Activated CD4-positive, alpha-beta T cell treated with anti-CD3 and anti-CD28 coated beads, Interleukin-2, amount 10 ng/mL, durations not matched to agents 7 days and 5 days (primary cell): ENCODE measurements at places on chromosomes 11 and 22.

DNA sequence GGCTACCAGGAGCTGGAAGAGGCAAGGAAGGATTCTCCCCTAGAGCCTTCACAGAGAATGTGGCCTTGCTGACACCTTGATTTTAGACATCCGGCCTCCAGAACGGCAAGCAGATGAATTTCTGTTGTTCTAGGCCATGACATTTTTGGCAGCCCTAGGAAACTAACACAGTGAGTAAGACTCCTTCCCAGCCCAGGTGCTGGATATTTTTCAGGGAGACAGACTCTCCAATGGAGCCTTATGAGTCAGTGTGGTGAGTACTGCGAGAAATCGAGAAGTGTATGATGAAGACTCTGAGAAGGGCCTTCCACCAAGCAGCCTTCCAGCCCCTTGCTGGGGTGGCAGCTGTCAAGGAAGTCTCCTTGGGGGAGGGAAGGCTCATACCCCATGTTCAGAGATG, 114.4 kb downstream of the OSBP2 start:
- DNase-seq: no peak
- no peaks in the 10 kb centered on the region for H3K36me3 ChIP-seq
- no peak overlapping the region for H3K4me3 ChIP-seq
- peaks cover 4% of the 10 kb centered on the region for H3K4me1 ChIP-seq

GRCh38 chr11:96906476-96906875, 516.7 kb downstream of the JRKL start:
- H3K4me1 ChIP-seq: no peaks in the 10 kb centered on the region
- no peak for DNase-seq
- no peak overlapping the region for H3K27ac ChIP-seq
- H3K27me3 ChIP-seq: no peaks in the 10 kb centered on the region

GRCh38 chr22:17954860-17955587, 69.3 kb downstream of the MICAL3 start:
- no peak for DNase-seq
- H3K36me3 ChIP-seq: no peaks in the 10 kb centered on the region
- no peak overlapping the region for H3K4me3 ChIP-seq
- H3K4me1 ChIP-seq: no peaks in the 10 kb centered on the region
- no peaks in the 10 kb centered on the region for H3K27me3 ChIP-seq
- no peak overlapping the region for H3K27ac ChIP-seq

GRCh38 chr22:21962655-21962949, 10.0 kb upstream of the PPM1F start:
- H3K36me3 ChIP-seq: peaks cover 28% of the 10 kb centered on the region
- H3K27ac ChIP-seq: no peak overlapping the region
- no peak overlapping the region for H3K4me3 ChIP-seq
- DNase-seq: no peak

- H3K27me3 ChIP-seq: no peaks in the 10 kb centered on the region
- no peak for DNase-seq
- H3K36me3 ChIP-seq: no peaks in the 10 kb centered on the region
- no peak overlapping the region for H3K4me3 ChIP-seq
Observed at GRCh38 chr11:120853435-120853834, 170.5 kb upstream of the TBCEL start.

DNA sequence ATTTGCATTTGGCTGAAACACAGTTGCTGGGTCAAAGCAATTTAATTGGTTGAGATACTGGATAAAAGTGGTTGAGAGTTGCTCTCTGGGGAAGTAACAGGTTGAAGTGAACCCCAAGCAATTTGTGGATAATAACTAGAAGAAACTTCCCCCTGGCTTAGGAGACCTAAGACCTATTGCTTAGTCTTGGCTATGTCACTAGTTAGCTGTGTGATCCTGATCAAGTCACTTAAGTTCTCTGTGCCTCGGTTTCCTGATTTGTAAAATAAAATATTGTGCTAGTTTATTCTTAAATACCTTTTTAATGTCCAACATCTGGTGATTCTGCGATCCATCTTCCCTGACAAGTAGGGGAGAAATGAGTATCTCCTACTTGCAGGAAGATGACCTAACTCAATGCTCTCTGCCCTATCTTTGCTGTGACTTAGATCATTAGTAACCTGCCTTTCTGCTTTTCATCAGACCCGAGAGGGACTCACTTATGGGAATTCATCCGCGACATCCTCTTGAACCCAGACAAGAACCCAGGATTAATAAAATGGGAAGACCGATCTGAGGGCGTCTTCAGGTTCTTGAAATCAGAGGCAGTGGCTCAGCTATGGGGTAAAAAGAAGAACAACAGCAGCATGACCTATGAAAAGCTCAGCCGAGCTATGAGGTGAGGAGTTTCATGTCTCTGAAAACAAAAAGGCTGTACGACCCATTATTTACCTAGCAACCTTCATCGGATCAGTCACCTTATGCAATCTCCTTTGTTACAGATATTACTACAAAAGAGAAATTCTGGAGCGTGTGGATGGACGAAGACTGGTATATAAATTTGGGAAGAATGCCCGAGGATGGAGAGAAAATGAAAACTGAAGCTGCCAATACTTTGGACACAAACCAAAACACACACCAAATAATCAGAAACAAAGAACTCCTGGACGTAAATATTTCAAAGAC, 37.5 kb downstream of the EHF start:
- DNase-seq: no peak
- H3K4me3 ChIP-seq: no peak overlapping the region
- no peaks in the 10 kb centered on the region for H3K36me3 ChIP-seq
- H3K4me1 ChIP-seq: no peaks in the 10 kb centered on the region
- no peak overlapping the region for H3K27ac ChIP-seq
- H3K27me3 ChIP-seq: peaks cover 60% of the 10 kb centered on the region

DNA sequence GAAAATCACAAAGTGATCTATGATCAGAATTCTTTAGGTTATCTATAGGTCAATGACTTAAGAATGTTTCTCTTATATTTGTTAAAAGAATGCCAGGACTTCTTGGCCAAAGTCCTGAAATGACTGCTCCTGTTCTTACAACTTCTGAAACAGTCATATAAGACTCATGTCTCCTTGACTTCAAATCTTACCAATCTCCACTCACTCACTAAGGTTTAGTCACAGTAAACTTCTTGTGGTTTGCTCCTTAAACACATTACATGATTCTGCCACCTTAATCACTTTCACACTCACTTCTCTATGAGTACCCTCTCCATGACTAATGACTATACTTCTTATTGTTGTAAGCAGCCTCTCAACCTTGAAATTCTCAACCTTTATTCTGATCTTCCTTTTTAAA, 648.7 kb upstream of the CCDC179 start:
- no peak overlapping the region for H3K4me3 ChIP-seq
- DNase-seq: no peak
- H3K27me3 ChIP-seq: no peaks in the 10 kb centered on the region
- H3K36me3 ChIP-seq: no peaks in the 10 kb centered on the region
- no peak overlapping the region for H3K27ac ChIP-seq

GRCh38 chr22:22957090-22957489, 69.5 kb downstream of the IGLL5 start:
- H3K4me3 ChIP-seq: no peak overlapping the region
- no peaks in the 10 kb centered on the region for H3K36me3 ChIP-seq
- no peak overlapping the region for H3K27ac ChIP-seq
- peaks cover 4% of the 10 kb centered on the region for H3K4me1 ChIP-seq
- no peak for DNase-seq

- H3K27ac ChIP-seq: peak overlapping the region; percentile 62
- H3K4me3 ChIP-seq: peak overlapping the region; percentile 13
- peaks cover 41% of the 10 kb centered on the region for H3K4me1 ChIP-seq
- peak; percentile 28 for DNase-seq
Observed at GRCh38 chr11:64356498-64357411, 2.2 kb upstream of the RPS6KA4 start.

- no peak for DNase-seq
- H3K27me3 ChIP-seq: no peaks in the 10 kb centered on the region
- no peak overlapping the region for H3K4me3 ChIP-seq
- H3K27ac ChIP-seq: no peak overlapping the region
- peaks cover 4% of the 10 kb centered on the region for H3K36me3 ChIP-seq
- H3K4me1 ChIP-seq: peaks cover 9% of the 10 kb centered on the region
Observed at GRCh38 chr22:43167001-43167589, 15.7 kb downstream of the TSPO start.

DNA sequence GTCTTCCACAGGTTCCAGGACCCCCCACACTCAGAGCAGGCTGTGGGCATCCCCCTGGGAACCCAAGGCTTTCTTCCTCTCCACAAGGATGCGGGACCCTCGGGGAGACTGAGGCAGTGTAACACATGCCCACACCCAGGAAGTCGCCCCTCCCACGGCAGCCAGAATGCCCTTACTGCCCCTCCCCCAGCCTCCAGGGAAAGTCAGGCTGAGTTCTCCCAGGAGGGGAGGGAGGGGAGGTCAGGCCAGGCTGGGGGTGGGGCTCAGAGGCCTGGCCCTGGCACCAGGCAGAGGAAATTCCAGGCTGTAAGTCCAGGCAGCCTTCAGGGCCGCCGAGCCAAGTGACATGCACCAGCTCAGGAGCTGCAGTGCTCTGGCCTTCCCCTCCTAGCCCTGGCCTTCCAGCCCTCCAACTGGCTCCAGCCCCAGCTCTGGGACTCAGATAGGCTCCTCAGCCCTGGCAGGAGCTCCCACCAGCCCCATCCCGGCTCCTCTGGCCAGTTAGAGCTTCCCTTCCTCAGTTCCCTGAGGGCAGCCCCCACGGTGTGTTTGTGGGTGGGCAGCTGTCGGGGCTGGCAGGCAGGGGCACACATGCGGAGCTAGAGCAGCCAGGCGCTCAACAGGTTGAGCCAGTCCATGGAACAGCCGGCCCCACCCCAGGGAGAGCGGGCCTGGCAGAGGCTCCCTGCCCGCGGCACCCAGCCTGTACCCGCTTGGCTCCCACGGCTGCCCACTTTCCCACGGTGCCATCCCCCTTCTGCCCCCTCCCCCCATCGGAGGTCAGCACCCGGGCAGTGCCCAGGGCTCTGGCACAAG, 3.6 kb downstream of the BCL9L start:
- H3K4me3 ChIP-seq: peak overlapping the region; percentile 96
- H3K36me3 ChIP-seq: peaks cover 47% of the 10 kb centered on the region
- peaks cover 64% of the 10 kb centered on the region for H3K4me1 ChIP-seq

- H3K27me3 ChIP-seq: no peaks in the 10 kb centered on the region
- H3K4me1 ChIP-seq: no peaks in the 10 kb centered on the region
- no peak overlapping the region for H3K27ac ChIP-seq
- no peak for DNase-seq
- H3K36me3 ChIP-seq: no peaks in the 10 kb centered on the region
Observed at GRCh38 chr11:131614631-131615030, 244.2 kb downstream of the NTM start.

GRCh38 chr22:45149671-45150070, 14.1 kb upstream of the NUP50 start:
- no peak for DNase-seq
- H3K27ac ChIP-seq: no peak overlapping the region
- H3K27me3 ChIP-seq: no peaks in the 10 kb centered on the region
- H3K4me1 ChIP-seq: peaks cover 7% of the 10 kb centered on the region
- no peak overlapping the region for H3K4me3 ChIP-seq

- peak; percentile 78 for DNase-seq
- peaks cover 60% of the 10 kb centered on the region for H3K27me3 ChIP-seq
- peak within 1 kb of the TSS; percentile 87 for H3K4me3 ChIP-seq
- H3K36me3 ChIP-seq: no peaks in the 10 kb centered on the region
- peak within 1 kb of the TSS; percentile 83 for H3K27ac ChIP-seq
Observed at GRCh38 chr11:120210626-120211521, at the start of gene OAF. OAF (plus strand) TSS chr11:120211032; CDS start chr11:120211280, 248 bp downstream.

GRCh38 chr11:8008212-8008611, 21.1 kb downstream of the EIF3F start:
- no peaks in the 10 kb centered on the region for H3K36me3 ChIP-seq
- DNase-seq: no peak
- peaks cover 4% of the 10 kb centered on the region for H3K27me3 ChIP-seq
- H3K4me3 ChIP-seq: no peak overlapping the region
- no peak overlapping the region for H3K27ac ChIP-seq

- no peaks in the 10 kb centered on the region for H3K27me3 ChIP-seq
- H3K4me1 ChIP-seq: peaks cover 18% of the 10 kb centered on the region
- DNase-seq: peak; percentile 86
- peaks cover 4% of the 10 kb centered on the region for H3K36me3 ChIP-seq
- peak overlapping the region; percentile 63 for H3K27ac ChIP-seq
- H3K4me3 ChIP-seq: no peak overlapping the region
Observed at GRCh38 chr22:37933711-37934376, 19.6 kb downstream of the C22orf23 start.

DNA sequence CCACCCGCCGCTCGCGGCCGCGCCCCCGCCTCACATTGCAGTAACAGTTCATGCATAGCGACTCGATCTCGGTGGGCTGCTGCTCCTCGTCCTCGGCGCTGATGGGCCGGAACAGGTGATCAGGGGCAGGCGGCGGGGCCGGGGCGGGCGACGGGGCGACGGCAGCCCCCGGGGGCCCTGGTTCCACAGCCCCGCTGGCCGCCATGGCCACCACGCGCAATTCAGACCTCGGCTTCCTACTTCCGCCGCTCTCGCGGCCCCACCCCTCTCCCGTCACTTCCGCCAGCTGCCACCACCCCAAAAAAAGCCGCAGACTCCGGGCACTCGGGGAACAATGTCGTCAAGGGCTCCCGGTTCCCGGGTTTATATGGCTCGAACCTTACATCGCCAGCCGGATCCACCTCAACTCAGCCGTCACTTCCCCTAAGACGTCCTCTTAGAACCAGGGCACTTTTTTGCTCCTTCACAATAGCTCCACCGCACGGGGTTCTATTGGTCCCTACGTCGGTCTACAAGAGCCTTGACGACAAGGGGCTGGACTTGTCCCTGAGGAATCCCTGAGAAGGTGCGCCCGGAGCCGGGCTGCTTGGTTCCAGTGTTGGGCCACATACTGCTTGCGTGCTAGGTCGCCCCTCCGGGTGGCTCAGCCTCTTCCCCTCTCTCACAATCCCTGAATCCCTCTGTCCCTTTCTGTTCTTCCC, at the start of gene ZPR1:
Gene ZPR1 (minus strand): TSS at position 238 of the 701 bp plus-strand sequence. CDS start 33 bp downstream, at position 205.
- peak within 1 kb of the TSS; percentile 92 for H3K27ac ChIP-seq
- peak; percentile 88 for DNase-seq
- H3K4me3 ChIP-seq: peak within 1 kb of the TSS; percentile 87
- peaks cover 43% of the 10 kb centered on the region for H3K4me1 ChIP-seq
- no peaks in the 10 kb centered on the region for H3K27me3 ChIP-seq

- H3K4me3 ChIP-seq: no peak overlapping the region
- H3K27ac ChIP-seq: no peak overlapping the region
- peaks cover 53% of the 10 kb centered on the region for H3K27me3 ChIP-seq
Observed at GRCh38 chr11:45666648-45667642, 1.5 kb upstream of the CHST1 start.

DNA sequence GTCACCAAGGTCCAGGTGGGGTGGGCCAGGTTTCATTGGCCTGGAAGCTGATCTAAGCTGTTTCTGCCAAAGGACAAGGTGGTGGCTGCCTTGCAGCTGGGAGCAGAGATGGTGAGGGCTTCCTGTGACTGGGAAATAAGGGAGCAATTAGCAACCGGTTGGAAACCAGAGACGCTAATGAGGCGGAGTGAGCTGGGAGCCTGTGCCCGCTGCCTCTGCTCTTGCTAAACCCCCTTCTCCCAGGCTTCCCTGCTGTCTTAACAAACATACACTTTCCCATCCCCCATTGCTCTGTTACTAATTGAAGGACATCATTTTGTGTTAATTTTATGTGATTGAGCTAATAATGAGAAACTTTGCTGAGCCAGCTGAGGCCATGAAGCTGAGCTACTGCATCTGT, 121.8 kb downstream of the INSC start:
- no peaks in the 10 kb centered on the region for H3K4me1 ChIP-seq
- H3K4me3 ChIP-seq: no peak overlapping the region
- no peak overlapping the region for H3K27ac ChIP-seq
